NCI-H2171 treated with DMSO at 0.1 percent for 48 hours (cell line): ENCODE measurements at places on chromosomes 13 and 19.

GRCh38 chr13:44489751-44490150, 86.4 kb downstream of the TSC22D1 start:
- DNase-seq = no peak

DNA sequence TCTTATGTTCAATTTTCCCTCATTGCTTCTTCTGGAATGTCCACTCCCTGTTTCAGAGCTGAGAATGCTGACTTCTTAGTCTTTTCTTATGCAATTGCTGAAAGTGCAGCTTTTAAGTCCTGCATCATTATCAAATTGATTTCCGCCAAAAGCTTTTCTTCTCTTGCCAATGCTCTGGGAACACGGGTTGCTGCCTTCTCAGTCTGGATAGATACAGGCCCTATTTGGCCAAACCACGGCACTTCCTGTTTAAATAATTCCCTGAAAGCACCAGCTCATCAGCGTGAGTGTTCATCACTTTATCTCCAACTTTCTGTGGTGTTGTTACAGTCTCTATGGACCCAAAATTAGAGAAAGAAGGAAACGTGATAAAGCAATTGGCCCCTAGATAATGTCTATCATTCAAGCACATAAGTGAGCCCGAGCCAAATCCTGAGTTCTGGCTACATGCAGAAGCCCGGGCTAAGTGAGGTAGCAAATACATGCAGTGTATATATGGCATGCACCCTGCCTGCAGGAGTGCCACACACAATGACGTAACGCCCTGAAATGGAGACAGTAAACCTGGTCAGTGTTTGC, 85.7 kb downstream of the CYSLTR2 start:
- DNase-seq = no peak

GRCh38 chr13:79935121-79935520, 405.8 kb downstream of the SPRY2 start:
- DNase-seq = no peak

DNA sequence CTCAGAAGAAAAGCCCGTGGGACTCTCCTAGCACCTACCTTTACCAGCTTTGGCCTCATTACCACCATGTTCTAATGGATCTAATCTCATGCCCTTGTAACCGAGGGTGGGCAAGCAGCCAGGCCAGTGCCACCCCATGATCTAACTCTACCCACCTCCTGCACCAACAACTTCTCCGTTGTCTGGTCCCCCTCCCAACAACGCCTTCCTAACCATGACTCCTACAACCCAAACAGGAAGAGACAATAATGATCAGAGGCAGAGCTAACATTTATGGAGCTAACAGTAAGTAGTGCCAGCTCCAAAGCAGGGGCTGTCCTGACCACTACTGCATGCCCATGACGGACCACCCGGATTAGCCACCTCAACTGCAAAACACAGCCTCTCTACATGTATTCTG, 3.5 kb downstream of the USP12 start:
- no peak for DNase-seq

GRCh38 chr19:27776020-27776419, 1436.9 kb downstream of the UQCRFS1 start:
- peak; percentile 9 for DNase-seq

DNA sequence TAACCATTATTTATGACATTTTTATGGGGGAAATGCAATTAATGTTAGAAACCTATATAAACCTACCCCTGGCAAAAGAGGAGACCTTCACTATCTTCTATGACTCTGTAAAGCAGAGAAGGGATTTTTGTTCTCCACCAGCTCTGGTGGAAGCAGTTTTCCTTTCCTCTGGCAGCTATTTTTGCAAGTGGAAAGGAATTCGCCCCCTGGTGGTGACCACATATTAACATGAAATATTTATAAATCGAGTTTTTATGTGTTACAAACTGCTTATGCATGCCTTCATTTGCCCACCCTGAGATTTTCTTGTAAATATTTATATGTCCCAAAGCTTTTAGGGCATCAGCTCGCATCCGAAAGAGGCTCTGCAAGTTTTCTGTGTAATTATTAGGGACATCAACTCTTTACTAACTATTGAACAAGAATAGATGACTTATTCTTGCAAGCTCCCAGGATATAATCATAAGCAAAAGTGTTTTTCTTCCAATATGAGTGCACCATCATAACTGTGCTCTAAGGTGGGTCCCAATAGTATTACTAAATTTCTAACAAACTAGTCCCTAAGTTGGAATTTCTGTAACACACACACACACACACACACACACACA, 62.4 kb downstream of the SERTM1 start:
- DNase-seq = no peak

GRCh38 chr19:48513289-48514122, 1.9 kb upstream of the LMTK3 start:
- DNase-seq = peak; percentile 84

DNA sequence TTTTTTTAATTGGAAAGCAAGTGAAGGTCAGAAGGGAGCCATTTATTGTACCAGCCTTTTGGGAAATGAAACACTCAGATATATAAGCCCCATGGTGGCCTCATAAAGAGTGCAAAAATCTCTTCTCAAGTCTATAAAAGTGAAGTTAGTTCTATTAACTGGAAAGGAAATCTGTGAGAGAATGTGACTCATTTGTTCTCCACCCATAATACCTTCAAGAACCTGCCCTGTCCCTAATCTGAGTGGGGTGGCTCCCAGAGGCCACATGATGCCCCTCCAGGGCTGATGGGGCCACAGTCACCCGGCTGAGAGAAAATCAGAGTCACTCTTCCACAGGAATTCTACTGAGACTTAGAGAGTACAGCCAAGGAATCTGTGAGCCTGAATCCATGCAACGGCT, 65.8 kb upstream of the SERP2 start:
- no peak for DNase-seq

DNA sequence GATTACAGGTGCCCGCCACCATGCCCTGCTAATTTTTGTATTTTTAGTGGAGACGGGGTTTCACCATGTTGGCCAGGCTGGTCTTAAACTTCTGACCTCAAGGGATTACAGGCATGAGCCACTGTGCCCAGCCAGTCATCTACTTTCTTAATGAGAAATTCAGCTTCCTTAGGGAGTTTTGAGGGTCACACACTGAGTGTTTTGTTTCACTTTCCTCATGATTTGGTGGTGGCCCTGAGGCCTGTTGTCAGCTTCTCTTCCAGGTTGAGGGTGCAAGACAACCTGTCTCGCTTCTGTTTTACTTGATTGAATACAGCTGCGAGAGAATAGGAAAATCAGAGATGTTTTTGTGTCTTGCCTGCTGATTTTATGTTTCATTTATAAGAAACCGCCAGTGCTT, 9.9 kb downstream of the FRY start:
- no peak for DNase-seq

DNA sequence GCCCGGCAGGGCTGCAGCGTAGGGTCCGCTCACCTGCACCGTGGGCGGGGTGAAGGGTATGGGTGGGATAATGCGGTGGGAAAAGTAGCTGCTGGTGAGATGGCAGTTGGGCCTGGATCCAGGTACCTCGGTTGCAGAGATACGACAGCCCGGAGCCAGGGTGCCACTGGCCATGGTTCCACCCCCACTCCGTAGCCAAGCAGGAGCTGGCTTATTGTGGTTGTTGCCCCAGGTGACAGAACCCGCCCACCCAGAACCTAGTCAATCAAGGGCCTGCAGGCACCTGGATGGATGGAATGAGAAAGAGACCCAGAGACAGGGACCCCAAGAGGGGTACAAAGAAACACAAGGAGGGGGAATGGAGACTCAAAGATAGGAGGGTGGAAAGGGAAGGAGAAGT, 3.5 kb upstream of the LHB start:
- DNase-seq = no peak

GRCh38 chr19:33290956-33291622, 11.2 kb downstream of the CEBPA start:
- no peak for DNase-seq

- no peak for DNase-seq
Measured at GRCh38 chr13:104817271-104817670, 1718.2 kb downstream of the EFNB2 start.

- DNase-seq = no peak
Measured at GRCh38 chr13:109274188-109274821, 512.1 kb downstream of the IRS2 start.

DNA sequence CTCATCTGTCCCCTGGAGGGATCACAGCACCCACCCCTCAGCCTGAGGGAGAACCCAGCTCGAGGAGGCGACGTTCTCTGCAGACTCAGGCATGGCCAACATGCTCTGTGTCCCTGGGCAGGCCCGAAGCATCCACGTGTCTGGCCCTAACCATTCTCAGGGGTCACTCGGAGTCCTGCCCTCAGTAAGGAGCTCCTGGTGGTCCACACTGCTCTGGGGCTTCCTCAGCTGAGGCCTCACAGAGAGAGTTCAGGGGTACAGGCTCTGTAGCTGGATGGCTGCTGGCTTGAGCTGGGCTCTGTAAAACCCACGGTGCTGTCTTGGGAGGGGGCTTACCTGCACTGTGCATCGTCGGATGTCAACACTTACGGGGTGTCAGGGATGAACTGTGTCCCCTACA, 4.4 kb upstream of the SIGLEC8 start:
- no peak for DNase-seq

- DNase-seq = no peak
Measured at GRCh38 chr13:51688937-51689662, 104.8 kb downstream of the WDFY2 start.

DNA sequence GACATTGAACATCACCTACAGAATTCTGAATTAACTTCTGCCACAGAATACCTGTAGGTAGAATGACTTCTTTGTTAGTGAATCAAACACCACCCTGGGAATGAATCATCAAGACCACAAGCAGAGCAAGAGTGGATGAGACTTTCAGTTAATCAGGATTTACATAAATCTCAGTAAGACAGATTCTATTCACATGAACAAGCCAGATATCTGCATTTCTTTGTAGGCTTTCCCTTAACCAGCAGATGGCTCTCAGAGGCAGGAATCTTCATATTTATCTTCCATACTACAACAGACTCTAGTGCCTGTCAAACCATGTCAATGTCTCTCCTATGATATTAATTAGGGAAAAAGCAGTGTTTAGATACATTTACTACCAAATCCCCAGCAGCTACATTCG, 412.1 kb downstream of the KLF12 start:
- peak; percentile 42 for DNase-seq

DNA sequence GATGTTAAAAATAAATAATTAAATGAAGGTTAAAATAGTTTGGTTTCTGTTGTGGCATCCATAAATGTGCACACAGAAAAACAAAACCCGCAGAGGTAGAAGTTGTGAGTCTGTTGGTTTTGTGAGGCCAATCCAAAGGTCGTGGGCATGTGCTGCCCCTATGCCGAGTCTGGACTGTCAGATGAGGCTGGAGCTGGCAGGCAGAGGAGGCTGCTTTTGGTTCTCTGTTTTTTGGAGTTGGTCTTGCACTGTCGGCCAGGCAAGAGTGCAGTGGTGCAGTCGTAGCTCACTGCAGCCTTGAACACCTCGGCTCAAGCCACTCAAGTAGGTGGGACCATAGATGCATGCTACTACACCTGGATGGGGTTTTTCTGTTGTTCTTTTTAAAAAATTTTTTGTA, 43.7 kb downstream of the TSSK6 start:
- no peak for DNase-seq

GRCh38 chr13:99703908-99704307, 202.6 kb downstream of the TM9SF2 start:
- no peak for DNase-seq

DNA sequence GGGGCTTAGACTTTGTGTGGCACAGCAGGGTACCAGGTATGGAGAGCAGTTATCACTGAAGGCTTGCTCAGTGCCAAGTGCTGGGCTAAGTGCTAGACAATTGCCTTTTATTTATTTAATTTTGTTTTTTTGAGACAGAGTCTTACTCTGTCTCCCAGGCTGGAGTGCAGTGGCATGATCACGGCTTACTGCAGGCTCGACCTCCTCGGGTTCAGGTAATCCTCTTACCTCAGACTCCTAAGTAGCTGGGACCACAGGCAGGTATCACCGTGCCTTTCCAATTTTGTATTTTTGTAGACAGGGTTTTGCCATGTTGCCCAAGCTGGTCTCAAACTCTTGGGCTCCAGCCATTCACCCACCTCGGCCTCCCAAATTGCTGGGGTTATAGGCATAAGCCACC, 256.9 kb downstream of the ZNF536 start:
- DNase-seq = no peak

GRCh38 chr13:24280720-24281119, 28.7 kb upstream of the C1QTNF9 start:
- no peak for DNase-seq

DNA sequence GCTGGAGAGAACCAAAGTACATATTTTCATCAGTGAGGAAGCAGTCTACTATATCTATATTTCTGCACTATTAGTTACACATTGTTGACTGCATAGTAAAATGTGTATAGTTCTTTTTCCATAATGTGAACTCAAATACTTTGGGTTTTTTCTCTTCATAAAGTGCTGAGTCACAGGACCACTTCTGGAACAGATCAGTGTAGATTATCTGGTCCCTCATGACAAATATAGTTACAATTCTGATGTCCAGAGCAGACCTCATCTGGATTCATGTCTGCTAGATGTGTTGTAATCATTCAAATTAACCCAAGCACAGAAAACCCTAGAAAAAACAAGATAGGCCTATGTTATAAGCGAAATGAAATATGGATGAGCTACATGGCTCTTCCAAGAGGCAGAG, 171.4 kb downstream of the SUCLA2 start:
- no peak for DNase-seq

DNA sequence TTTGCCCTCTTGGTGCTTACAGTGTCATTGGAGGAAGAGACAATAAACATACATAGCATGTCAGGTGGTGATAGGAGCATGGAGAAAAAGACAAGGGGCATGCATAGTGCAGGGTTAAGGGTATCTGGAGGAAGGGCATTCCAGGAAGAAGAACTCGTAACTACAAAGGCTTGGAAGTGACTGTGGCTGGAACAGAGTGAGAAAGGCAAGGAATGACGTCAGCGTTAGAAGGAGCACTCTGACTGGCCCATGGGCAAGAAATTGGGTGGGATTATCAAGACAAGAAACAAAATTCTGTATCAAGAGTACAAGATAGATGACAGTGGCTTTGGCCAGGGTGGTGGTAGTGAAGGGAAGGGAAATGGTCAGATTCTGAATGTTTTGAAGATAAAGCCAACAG, 11.2 kb downstream of the SMIM17 start:
- no peak for DNase-seq

DNA sequence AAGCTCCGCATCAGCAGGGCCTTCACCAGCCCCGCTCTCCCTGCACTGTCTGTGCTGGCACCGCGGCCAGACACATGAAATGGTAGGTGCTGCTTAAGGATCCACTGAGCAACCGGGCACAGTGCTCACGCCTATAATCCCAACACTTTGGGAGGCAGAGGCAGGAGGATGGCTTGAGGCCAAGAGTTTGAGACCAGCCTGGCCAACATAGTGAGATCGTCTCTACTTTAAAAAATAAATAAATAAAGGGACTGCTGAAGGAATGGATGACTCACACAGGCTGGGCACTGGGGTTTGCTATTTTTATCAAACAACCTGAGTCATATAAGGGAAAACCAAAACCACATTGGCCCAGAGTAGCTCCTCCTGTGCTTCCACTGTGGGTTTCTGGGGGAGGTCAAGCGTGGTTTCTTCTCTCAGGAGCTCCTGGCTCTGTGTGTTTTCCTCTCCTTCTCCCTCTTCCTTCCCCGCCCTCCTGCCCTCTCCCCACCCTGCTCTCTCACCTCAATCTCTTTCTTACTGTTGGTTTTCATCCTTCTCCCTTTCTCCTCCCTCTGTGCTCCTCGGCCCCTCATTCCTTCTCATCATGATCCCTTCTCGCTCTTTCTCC, 21.3 kb downstream of the VRK3 start:
- DNase-seq = no peak
